Glomerular endothelial cell (primary cell): ENCODE measurements at places on chromosomes 3 and 15.

DNA sequence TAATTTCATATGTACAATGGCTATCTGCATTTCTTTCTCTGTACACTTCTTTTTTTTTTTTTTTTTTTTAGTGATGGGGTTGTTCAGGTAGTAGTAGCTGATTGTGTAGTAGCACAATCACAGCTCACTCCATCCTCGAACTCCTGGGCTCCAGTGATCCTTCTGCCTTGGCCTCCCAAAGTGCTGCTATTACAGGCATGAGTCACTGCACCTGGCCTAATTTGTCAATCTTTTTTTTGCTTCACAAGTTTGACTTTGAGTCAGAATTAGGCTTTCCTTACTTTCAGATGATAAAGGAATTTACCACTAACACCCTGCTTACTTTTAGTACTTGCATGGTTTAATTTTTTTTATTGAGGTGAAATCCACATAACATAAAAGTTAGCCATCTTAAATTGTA, 28.0 kb downstream of the MAP1A start:
- DNase-seq, result no peak

DNA sequence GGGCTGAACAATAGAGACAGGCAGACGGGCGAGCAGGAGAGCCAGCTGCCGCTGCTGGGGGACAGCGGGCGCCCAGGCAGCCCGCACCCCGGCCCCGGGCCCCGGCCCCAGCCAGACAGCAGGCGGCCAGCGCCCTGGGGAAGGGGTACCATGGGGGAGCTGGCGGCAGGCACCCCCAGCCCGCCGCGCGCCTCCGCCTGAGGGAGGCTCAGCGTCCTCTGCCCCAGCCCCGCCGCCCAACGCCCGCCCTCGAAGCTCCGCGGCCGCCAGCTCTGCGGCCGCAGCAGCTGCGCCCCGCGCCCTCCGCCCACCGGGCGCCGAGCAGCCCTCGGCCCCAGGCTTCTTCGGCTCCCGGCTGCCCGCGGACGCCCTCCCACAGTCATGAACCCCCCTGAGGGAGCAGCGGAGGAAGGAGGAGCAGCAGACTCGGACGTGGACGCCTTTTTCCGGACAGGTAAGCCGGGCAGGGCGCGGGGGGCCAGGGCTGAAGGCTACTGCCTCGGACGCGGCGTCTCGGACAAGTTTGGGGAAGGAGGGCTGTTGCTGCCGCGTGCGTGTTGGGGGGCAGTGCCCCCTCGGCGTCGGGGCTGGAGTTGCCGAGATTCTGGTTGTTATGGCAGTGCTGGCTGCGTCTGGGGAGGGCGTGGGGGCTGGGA, 41.6 kb upstream of the ROPN1 start:
- DNase-seq, result no peak

- DNase-seq, result no peak
Measured at GRCh38 chr15:60733196-60733595, 254.3 kb upstream of the ICE2 start.

DNA sequence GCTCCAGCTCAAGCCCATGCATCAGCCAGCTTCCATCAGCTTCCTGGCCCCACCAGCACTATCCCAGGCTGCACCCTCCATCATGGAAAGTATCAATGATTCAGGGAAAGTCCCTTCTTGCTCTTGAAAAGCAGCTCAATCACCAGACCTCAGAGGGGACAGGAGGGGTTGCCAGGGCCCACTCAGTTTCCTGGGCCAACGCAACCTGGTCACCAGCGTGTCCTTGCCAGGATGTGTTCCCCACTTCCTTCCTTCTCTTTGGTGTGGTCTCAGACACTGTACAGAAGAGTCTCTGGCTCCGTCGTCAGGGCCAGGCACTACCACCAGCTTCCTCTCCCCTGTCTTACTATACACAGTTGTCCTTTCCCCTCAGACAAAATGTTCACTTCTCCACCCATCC, 3.0 kb downstream of the HDC start:
- DNase-seq, result no peak

GRCh38 chr3:119490153-119490552, 8.2 kb upstream of the TIMMDC1 start:
- DNase-seq, result no peak

GRCh38 chr3:33426630-33427317, 13.4 kb downstream of the UBP1 start:
- DNase-seq, result no peak

GRCh38 chr3:108159105-108159504, 63.1 kb downstream of the IFT57 start:
- DNase-seq, result no peak

DNA sequence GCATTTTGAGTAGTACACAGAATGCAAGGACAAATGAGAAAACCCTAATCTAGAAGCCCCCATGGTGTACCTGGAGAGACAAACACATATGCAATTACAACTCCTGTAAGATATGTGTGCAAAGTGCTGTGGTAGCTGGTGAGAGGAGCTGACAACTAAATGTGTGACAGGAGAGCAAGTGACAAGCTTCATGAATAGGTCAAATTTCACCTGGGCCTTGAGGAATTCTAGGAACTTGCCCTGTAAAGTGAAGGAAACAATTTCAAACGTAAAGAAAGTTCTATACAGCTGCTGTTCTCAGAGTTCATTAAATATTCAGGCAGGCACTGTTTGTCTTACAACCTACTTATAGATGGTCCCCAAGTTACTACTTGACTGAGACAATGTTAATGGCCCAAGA, 437.0 kb downstream of the TUSC7 start:
- no peak for DNase-seq

DNA sequence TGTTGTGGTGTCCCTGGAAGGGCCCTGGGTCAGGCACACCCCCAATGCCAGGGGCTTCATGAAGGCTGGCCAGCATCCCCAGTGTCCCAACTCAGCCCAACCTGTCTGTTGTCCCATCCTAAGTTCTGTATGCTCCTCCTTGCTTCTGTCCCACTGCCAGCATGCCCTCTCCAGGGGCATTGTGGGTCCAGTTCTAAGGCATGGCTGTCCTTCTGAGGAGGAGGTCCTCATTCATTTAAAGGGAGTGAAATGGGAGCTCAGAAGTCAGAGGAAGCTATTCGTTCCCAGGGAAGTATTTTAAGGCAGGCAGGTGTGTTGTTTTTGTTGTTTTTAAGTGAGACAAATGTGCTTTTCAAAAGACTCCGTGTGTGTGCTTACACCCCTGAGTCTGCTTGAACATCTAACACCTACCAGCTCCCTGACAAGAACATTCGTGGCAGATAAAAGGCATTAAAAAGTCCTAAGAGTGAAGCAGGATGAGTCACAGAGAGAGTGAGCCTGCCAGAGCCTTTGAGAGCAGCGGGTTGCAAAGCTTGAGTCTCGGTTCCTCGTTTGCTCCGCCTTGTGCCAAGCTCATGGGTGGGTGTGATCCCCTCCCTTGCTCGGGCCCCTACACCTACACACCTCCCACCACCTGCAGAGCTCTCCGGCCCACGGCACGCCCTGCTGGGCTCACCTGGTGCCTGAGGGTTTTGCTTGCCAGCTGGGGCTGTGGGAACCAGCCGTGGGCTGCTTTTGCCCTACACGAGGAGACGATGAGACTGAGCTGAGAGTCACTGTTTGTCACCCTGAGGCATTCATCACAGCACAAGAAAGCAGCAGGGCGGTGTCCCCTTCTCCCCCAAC, 183.4 kb upstream of the TOPAZ1 start:
- DNase-seq, result no peak

DNA sequence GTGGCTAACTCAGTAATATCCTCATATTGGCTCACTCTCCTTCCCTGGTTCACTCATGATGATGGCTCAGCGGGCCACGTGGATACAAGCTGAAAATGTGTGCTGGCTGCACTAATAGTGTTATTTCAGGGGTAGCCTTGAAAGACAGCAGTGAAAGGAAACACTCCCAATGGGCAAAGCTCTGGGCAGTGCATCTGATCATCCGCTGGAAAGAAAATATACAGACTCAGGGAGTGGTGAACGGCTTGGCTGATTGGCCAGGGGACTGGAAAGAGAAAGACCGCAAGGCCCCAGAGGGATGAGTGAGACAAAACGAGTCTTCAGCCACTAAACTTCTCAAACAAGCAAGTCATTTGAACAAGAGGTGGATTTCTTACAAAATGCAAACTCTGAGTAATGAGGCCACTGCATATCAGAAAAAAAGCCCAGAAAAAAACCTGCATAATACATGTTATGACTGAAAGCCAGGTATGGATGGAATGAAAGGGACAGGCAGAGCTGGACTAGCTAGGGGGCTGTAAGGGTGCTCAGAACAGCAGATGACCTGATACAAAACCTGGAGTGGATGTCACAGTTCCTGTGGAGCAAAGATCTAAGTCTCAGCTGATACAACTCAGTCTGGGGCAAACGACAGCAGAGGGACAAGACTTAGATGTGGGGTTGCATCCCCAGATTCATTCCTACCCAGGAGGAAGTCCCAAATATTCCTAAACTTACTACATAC, 33.3 kb downstream of the CMTM6 start:
- DNase-seq, result no peak

DNA sequence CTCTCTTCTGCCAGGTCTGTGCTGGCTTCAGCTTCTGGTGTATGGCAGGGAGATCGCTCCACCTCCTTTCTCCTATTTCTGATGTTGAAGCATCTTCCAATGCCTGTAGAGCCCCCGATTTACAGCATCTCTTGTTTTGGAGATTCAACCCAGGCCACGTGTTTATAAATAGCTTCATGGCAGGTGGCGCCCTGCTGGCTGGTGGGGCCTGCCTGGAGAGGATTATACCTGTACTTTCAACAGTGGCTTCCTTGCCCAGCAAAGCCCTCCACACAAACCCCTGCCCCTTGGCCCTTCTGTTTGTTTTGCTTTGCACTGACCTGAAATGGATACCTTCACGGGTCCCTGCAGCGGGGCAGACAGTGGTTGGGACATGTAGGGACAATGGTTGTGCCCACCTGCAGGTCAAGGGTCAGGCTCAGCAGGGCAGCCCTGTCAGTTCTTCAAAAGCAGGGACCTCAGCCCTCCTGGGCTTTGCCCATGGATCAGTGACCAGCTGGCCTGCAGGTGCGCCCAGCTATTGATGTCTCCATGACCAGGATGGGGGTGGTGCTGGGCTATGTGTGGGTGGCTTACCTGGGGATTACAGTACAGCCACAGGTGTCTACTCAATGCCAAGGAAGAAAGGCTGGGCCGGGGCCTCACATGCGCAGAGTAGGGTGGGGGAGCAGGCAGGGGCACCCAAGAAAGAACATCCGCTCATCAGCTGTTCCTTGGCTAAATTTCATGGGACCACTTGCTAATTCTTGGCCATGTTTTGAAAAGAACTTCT, 112.7 kb upstream of the PRR23C start:
- no peak for DNase-seq

DNA sequence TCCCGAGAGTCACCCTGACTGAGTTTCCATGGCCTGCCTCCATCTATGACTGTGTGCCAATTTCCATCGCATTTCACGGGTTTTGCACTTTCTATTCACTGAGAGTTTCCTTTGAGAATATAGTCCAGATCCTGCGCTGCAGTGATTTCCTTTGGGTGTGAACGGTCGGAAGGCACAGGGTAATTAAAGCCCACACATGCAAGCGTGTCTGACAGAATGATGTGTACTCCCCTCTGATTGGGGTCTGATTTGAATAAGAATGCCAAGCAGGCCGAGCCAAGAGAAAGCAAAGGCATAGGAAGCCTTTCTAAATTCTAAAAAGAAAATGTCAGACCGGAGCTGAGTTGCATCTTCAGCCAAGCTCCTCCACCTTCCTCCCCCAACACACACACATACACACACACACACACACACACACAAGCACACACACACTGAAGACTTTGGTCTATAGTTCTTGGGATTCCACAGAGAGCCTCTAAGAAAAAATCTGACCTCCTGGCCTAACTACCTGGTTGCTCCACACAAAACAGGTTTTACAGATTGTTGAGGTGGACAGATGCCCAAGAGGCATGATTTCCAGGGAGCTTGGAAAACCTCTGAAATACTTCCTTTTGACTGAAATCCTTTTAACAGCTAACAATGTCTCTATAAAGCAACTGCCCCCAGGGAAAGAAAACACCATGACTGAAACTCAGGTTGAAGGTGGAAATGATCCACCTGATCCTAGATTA, 59.7 kb upstream of the LRRN1 start:
- no peak for DNase-seq

GRCh38 chr15:82894971-82895520, 57.5 kb downstream of the HOMER2 start:
- no peak for DNase-seq

GRCh38 chr15:49715211-49715610, 94.4 kb downstream of the DTWD1 start:
- no peak for DNase-seq

GRCh38 chr15:89068325-89068784, 19.9 kb upstream of the ABHD2 start:
- no peak for DNase-seq

DNA sequence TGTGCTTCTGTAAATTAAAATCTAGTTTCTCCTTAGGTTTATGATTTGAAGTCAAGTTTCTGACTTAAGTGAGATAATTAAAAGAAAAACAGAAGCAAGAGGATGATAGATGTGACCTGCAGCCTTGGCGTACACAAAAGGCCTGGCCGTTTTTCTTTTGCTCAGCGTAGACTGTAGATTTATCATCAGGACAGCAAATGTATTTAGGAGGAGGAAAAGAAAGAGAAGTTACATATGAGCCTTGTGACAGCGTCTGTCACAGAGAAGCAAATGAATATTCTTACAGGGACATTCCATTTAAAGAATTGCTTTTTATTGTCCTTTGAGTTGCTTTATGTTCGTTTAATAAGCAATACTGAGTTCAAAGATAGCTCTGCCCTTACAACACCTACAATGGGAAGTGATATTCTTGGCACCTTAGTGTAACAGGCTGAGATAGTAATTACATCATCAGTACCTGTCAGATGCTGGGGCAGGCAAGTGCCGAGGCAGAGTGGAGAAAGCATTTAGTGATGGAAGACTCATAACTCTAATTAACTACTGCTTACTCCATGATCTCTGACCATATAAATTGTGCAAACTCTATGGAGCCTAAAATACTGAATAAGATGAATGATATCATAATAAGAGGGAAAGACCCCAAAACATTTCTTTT, 311.5 kb downstream of the MFSD1 start:
- no peak for DNase-seq

DNA sequence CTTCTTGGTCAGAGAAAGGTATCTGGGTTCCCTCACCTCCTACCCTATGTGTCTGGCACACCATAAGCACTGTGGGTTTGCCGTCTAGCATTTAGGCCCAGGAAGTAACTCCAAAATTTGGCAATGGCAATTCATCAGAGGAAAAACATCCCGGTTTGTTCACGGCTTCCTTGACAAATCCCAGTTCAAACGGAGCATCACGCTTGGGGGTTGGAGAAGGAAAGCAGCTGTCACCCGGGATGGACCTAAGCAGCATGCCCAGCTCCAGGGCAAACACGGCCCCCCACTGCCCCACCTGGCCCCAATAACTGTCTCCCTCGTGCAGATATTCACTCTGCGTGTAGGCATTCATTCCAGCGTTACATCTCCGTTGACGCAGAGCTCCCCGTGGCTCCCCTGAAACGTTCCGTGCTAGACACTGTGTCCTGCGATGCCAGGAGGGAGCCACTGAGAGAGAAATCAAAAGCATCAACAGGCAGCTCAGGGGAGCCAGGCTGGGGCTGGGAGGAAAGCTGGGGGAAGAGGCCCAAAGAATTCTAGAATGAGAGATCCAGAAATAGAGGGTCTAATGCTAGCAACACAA, 41.4 kb downstream of the NTRK3 start:
- DNase-seq, result no peak
